CD4-positive, alpha-beta T cell treated with Interleukin-6 at 100 ng/mL for 8 hours (primary cell): ENCODE measurements at places on chromosomes 5 and 9.

- no peak for DNase-seq
Observed at GRCh38 chr5:119400245-119400644, 44.4 kb downstream of the TNFAIP8 start.

DNA sequence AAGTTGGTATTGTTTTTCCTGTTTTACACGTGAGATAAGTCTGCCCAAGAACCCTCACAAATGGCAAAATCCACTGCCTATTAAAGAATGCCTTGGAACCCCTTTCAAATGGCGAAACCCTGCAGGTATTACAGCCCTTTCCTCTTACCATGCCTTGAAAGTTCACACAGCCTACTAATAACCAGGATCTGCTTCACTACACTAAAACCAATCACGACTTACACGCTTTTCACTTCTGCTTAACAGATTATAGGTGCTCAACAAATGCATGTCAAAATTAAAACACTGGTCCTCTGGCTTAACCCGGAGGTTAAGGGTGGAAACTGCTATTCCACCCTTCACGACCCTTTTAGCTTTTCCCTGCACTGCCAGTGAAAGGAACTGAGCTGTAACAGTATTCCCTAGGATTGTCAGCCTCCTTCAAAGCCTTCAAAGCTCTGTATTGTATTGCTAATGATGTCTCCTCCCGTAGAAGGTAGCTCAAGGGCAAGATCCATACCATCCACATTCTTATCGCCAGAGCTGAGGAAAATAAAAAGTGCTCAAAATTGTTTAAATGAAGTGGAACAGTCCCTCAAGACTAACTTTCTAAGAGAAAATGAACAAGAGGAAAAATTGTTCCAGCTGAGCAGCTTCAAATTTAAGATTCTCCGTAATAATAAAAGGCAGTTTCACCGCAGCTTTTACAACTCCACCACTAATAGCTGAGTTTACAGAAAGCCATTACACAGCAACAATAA lies 997 bp downstream of the AUH start:
- no peak for DNase-seq

- DNase-seq: peak; percentile 23
Observed at GRCh38 chr5:171984748-171985419, 21.6 kb downstream of the FBXW11 start.

DNA sequence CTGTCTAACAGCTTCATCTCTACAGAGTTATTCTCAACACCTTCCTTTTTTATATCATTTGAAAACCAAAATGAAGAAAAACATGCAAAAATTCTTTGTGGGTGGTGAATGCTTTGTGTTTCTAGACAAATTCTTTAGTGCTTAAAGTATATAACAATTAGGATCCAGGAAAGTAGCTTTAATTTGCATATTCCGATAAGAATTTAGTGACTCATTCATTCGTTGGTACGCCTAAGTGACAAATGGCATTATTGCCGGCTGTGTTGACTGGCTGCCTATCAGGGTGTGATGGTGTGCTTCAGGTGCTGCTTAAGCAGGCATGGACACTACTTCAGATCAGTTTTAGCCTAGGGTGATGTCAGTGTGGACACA lies 35.2 kb downstream of the LMNB1 start:
- no peak for DNase-seq

- no peak for DNase-seq
Observed at GRCh38 chr9:79046401-79046800, 525.4 kb upstream of the TLE4 start.
